Upper lobe of right lung (tissue), 1 donor: ENCODE measurements at places on chromosomes 3 and 15. TPM values are rescaled to one million over a fixed set of nuclear protein-coding genes. Genes with fewer than 3 reads are reported as not detected.

DNA sequence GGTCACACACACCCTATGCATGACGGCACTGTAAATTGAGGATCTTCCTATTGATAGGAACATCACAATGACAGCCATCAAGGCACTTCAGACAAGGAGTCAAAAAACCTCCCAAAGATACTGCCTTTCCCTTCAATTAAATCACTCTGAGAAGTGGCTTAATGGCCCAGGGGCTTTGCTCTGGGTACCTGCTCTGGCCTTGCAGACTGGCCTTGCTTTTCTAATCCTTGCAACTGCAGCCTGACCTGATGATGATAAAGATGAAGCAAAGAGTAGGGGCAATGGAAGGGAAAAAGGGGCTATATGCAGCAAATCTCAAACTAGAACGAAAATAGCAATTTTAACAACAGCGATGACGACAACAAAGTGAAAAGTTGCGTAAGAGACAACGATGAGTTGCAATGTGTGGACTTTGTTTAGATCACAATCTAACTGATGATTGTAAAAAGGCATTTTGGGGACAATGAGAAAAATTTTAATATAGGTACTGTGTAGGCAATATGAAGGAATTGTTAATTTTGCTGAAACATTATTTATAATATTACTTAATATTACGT, 14.6 kb downstream of the ADAMTS9 start:
- DNase-seq, result no peak

DNA sequence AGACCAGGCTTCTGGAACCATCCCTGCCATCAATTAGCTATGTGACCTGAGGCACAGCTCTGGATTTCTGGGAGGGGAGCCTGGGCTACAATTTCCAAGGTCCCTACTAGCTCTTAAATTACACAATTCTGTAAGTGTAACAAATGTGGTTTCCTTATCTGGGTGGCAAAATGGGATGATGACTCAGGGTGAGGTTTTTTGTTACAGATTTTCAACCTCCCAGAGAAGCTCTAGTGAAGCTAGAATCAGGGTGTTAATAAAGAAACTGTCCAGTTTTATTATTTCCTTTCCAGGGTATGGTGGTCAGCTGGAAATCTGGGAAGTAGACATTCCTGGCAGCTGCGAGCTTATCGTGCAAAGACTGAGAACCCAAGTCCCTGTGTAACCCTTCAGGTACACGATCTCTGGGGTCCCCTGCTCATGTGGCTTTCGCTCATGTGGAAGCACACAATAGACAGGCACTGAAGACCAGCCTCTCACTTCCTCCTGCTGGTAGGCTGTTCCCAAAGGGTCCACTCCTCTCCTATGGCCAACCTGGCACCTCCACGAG, 7.3 kb downstream of the RAB27A start:
- DNase-seq, result no peak

- no peak for DNase-seq
Measured at GRCh38 chr3:37736624-37737023, 125.1 kb upstream of the CTDSPL start.

DNA sequence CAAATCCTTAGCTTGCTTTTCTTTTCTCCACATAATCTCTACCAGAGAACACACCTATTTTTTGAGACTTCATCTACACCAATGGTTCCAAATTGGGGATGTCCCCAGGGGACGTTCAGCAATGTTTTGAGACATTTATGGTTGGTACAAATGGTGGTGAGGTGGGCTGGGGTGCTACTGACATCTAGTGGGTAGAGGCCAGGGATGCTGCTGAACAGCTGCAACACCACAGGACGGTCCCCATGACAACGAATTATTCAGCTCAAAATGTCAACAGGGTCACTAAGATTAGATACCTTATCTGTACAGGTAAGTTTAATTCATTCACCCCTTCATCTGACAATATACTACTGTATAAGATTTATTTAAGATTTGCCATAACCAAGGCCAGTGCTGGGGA, 14.4 kb downstream of the GK5 start:
- no peak for DNase-seq

Gene CTXN2
- total RNA-seq, result not detected

Gene TRIM42
- not detected for total RNA-seq
